ENCODE measurements at places on chromosomes 12 and 14.
A peak's percentile ranks its signal among the peaks of the same experiment; 100 is the strongest.

- no peak for DNase-seq
Observed at GRCh38 chr12:18139254-18139653, 49.3 kb upstream of the RERGL start.

DNA sequence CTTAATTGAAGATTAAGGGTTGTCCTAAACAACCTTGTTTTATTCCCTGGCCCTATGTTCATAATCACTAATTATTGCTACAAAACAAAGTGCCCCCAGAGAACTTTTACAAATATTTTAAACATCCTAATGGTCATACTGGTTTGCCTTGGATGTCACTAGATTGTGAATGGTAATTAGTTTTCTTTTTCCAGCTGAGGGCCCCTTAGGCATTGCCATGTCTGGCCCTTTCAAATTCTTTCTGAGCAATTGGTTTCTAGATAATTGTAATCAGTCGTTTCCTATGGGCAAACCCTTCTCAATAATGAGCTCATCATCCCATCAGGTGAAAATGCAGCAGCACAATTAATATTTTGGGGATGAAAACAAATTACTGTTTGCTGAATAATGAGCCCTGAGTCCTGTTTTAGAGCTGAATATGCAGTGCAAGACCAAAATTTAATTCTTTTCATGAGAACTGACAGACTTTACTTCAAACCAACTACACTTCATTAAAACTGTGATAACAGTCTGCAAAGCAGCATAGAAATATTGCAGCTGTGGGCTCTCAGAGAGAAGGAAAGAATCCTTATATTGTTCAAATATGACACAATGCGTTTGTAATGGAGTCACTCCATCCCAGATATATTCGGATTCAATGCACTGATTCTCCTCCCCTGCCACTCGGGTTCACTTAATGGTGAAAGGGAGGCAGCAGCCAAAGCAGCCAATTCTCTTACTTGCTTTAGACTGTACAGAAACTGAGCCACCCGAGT lies 67.7 kb upstream of the ARHGAP5 start:
- DNase-seq: no peak

- DNase-seq: no peak
Observed at GRCh38 chr12:39123580-39124253, 218.3 kb upstream of the CPNE8 start.

- DNase-seq: no peak
Observed at GRCh38 chr14:36315159-36315853, 5.1 kb downstream of the MBIP start.

GRCh38 chr14:78983126-78983525 lies 813.0 kb downstream of the NRXN3 start:
- DNase-seq: no peak

GRCh38 chr12:76186131-76186906 lies 101.8 kb upstream of the NAP1L1 start:
- DNase-seq: no peak

DNA sequence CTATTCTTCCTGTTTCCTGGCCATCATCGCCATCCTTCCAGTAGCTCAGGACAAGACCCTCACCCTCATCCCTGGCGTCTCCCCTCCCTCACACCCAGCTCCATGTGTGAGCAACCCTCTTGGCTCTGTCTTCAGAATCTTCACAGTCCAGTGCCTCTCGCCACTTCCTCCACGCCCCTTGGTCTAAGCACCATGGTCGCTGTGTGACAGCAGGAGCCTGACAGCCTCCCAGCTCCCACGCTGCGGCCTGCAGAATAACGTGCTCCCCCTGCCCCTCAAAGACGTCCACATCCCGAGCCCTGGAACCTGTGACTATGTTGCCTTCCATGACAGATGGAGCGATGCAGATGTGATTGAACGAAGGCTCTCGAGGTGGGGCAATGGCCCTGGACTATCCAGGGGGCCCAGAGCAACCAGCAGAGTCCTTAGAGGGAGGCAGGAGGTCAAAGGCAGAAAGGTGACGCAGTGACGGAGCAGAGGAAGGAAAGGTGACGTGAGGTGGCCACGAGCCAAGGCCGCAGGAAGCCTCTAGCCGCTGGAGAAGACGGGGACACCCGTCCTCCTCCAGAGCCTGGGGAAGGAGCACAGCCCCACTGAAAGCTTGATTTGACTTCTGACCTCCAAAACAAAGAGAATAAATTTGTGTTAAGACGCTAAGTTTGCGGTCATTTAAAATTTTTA lies 139.8 kb downstream of the CALM1 start:
- no peak for DNase-seq

DNA sequence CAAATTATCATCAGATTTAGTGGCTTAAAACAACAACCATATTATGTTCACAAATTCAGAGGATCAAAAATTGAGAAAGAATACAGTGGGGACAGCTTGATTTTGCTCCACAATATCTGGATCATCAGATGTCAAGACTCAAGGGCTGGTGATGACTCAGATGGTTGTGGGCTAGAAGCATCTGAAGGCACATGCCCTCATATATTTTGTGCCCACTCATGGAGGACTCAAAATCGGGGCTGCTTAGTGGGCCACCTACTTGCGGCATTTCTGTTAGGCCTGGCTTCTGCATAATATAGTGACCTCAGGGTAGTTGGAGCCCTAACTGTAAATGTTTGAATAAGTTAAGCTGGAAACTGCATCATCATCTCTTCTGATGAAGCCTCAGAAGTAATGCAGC lies 584.5 kb downstream of the SLC16A7 start:
- no peak for DNase-seq

DNA sequence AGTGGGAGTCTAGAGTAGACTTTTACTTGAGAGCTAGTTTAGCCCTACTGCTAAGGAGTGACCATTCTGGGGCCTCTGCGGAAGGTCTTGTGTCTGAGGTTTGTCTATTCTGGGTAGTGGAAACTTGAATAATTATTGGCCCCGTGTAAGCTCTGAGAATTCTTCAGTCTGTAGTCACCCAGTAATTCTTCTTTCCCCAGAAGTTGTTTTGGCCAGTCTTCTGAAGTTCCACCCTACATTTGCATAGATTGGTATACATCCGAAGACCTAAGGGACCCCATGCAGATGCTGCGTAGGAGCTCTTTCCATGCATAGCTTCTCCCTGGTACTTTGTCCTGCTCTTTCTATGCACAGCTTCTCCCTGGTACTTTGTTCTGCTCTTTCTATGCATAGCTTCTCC lies 12.8 kb downstream of the CYP46A1 start:
- no peak for DNase-seq

- DNase-seq: peak; percentile 23
Observed at GRCh38 chr14:105087308-105087962, 22.2 kb upstream of the GPR132 start.

DNA sequence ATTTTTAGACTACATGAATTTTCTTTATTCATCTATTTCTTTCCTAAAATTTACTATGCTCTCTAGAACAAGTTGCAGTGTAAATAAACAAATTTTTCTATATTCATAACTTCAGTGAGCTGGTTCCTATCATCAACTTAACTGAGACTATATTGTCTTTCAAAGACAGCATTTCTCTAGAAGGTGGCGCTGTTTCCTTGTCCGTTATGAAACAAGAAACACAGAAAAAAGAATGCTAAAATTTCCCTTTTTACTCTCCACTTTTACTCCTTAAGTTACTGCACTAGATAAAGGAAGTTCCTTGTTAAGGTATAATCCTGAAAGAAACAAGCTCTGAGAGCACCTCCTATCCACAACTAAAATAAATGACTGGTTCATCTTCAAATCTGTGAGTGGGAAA lies 8.2 kb upstream of the CLEC2A start:
- DNase-seq: no peak

GRCh38 chr12:74896186-74896585 lies 313.5 kb downstream of the KCNC2 start:
- no peak for DNase-seq

GRCh38 chr12:88665071-88665470 lies 84.8 kb upstream of the KITLG start:
- no peak for DNase-seq

DNA sequence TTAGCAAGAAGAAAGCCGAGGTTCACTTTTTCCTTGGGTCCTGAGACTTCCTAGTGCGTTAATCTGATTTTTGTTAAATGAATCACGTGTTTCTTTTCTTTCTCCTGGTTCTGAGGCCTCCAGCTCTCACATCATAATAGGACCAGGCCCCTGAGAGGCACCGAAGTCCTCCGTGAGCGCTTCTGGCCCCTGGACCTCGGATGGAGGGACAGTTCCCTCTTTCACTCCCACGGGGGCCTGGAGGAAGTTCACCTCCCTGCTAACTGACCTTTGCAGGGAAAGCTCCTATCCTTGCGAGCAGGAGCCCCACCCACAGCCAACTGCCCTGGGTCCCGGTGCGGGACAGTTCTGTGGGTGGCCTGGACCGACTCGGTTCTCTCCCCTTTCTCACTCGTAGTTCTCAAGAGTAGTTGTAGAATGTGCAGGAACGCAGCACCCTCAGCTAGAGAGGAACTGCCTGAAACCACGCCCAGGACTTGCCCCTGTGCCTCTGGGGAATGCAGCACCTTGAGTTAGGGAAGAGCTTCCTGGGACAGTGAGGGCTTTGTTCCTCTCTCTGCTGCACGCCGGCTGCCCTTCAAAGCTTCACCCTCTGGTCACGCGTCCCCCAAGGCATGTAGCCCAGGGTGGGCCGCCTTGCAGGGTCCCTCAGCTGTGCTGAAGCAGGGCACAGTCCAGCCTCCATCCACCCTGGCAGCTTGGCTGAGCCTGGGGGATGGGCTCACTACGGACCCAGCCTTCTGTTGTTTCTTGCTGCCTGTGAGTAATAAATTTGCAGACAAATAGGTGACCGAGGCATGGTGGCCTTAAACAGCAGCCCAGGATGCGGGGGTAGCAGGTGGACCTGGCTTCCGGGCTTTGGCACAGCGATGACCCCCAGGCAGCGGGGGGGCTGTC lies 264.6 kb downstream of the ADGRD1 start:
- DNase-seq: no peak

DNA sequence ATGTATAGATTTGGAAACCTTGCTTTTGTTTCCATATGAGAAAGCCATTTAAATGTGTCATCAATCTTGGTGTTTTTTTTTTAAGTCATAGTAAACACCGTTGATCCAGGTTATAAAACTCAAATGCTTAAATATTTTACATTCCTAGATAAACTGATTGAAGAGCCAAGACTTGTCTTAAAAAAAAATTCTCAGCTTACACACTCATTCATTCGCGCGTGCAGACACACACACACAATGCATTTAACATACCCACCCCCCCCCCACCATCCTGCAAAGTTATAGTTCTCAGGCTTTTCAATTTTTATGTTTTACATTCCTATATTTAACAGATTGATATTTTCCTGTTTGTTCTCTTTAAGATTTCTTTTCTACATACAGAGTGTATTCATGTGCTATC lies 536.4 kb downstream of the PRKD1 start:
- DNase-seq: no peak

GRCh38 chr12:84412226-84412625 lies 500.4 kb downstream of the SLC6A15 start:
- no peak for DNase-seq

DNA sequence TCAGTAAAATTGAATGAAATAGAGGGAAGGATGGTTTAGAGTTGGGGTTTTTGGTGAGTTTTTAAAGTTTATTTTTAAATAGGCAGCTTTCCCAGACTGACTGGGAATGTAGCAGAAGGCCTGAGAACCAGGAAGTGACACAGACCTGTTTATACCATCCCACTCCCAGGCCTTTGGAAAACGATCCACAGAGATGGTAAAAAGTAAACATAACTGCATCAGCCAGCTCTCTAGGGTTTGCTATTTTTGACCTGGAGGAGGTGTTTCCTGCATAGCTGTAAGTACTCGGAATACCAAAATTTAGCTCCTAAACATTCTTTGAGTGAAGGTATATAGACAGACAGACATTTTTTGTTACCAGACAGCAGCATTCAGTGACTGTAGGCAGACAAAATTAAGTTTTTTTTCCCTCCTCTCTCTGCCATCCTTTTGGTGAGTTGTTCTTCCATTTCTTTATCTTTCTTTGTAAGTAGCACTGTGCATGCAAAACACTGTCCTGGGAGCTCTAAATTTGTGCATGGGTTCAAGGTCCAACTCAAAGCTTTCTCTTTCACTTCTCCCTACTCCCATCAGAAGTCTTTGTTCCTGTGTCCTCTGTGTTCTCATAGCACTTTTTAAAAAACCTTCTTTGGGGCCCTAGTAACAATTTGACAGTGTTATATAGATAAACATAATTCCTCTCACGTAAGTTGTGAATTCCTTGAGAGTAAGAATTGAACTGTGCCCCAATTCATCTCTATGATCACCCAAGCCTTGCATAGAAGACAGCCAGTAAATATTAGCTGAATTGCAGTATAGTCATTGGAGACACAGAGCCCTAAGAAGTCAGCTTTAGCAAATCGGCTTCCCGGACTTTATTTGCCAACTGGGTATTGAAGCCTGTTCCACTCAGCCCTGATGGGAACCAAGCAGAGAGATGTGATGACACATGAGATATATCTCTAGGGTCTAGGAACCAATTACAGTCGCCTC lies 37.4 kb downstream of the SUSD6 start:
- no peak for DNase-seq

- no peak for DNase-seq
Observed at GRCh38 chr12:27743601-27744000, 33.0 kb downstream of the MRPS35 start.

GRCh38 chr14:76863724-76864407 lies 37.7 kb downstream of the LRRC74A start:
- DNase-seq: peak; percentile 54

DNA sequence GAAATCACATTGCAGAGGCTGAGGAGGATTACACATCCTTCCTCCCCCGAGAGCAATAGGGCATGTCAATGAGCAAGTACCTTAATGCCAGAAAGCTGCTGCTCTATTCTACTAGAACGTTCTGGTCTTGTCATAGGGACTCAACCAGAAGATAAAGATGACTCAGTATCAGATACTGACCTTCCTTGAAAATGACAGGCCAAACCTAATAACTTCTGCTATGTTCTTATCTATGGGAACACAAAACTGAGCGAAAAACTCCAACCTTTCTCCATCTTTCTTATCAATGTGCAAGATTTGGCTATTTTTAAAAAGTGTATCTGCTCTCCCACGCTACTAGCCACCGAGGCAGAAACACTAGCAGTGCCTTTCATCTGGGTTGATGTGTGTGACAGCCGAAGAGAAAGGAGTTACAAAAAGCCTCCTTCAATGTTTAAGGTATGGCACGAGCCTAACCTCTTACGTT lies 5.5 kb downstream of the CCDC92 start:
- no peak for DNase-seq

DNA sequence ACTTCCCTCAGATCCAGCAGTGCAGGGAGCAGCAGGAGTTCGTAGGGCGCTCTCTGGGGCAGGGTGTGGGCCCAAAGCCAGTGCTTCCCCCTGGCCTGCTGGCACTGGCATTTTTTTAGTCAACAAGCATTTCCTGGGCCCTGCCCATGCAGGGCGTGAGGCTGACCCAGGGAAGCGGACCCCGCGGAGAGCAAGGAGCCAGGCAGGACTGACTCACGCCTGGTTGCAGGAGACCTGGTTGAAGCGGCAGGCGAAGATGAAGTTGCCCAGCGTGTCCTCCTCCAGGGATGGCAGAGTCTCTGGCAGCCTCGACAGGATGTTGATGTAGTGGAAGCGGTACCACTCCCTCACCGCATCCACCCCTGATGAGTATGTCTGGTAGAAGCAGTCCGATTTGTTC lies 13.5 kb downstream of the SCNN1A start:
- peak; percentile 81 for DNase-seq

- DNase-seq: no peak
Observed at GRCh38 chr12:121388421-121388981, 11.4 kb upstream of the RNF34 start.

- DNase-seq: peak; percentile 55
Observed at GRCh38 chr14:75579338-75579864, 981 bp downstream of the FLVCR2 start.

Measured in left colon (tissue), 2 donors.